ENCODE measurements at places on chromosomes 3 and 15.

DNA sequence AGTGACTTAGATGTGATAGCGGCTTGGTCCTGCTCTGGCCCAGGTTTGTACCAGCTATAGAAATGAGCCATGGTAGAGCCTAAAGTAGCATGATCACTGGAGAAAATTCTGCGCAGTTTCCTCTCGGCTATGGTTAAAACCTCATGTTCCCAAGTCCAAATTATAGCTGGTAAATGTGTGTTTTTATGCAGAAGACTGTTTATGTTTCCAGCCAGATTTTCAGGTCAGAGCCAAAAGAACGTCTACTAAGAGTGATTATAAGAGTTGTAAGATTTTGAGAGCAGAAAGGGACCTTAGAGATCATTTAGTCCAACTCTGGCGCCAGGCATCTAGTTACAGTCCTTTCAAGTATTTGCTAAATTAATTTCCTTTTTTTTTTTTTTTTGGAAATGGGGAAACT lies 333.7 kb downstream of the LPP start:
- DNase-seq: no peak

DNA sequence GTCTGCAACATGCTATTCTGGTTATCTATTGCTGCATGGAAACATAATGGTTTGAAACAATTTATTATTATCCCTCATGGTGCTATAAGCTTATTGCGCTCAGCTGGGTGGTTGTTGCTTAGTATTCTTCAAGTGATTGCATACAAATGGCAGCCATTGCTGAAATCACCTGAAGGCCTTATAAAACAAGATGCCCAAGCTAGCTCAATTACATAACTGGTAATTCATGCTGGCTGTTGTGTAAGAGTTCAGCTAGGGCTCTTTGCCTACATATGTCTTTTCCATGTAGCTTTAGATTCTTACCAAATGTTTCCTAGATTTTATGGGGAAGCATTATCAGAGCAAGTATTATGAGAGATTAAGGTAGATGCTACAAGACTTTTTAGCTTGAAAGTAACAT lies 644.0 kb upstream of the CBLB start:
- no peak for DNase-seq

GRCh38 chr3:186879781-186880180 lies 37.3 kb downstream of the ADIPOQ start:
- DNase-seq: no peak

- DNase-seq: no peak
Measured at GRCh38 chr15:50044406-50044805, 74.6 kb downstream of the ATP8B4 start.

DNA sequence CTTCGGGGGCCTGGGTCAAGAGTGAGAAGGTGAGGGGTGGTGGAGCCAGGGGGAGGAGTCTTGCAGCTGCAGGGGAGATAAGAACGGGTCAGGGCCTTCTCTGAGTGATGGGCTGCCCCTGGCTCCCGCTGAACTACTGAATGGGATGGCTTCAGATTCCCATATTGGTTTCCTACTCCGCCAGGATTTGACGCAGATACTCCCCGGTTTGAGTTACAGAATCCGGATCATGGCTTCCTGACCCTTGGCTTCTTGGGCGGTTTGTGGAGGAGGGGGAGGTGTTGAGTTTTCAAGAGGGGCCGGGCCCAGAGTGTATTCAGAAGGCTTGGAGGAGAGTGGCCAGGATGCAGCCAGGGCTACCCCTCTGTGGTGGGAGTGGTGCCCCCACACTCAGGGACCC lies 119.9 kb upstream of the ATP2B2 start:
- DNase-seq: no peak
